ENCODE measurements at places on chromosomes 5 and 9.

DNA sequence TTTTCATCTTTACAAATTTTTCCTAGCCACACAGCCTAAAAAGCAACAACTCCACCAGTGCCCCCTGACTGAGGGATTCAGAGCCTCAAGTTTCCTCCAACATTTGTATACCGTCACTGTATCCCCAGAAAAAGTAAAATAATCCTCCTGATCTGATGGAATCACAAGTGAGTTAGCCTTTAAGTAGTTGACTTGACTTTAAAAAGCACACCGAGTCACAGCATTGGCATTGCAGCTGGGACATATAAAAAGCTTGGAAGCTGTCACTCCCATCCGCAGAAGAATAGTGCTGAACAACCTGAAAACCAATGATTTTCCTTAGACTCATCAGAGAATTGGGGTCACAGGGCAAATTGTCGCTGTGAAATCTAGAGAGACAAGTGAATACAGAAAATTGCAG lies 41.6 kb upstream of the FBN2 start:
- DNase-seq, result peak; percentile 31

DNA sequence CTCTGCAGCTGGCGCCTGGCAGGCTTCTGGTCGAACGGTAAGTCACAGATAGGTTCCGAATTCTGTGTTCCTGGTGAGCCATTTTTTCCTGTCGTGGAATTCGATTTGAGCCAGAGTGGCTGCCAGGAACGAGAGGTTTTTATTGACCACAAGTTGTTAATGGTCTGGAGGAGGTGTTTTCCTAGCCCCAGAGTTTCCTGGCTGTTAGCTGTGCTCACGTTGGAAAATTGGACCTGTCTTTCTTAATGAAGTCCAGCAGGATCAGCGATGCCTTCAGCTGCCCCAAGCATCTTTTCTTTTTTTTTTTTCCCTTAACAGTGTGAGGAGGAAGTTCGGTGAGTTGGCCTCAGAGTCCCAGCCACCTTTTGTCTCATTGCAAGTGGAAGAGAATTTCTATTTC lies 62.9 kb downstream of the COL5A1 start:
- DNase-seq, result no peak

DNA sequence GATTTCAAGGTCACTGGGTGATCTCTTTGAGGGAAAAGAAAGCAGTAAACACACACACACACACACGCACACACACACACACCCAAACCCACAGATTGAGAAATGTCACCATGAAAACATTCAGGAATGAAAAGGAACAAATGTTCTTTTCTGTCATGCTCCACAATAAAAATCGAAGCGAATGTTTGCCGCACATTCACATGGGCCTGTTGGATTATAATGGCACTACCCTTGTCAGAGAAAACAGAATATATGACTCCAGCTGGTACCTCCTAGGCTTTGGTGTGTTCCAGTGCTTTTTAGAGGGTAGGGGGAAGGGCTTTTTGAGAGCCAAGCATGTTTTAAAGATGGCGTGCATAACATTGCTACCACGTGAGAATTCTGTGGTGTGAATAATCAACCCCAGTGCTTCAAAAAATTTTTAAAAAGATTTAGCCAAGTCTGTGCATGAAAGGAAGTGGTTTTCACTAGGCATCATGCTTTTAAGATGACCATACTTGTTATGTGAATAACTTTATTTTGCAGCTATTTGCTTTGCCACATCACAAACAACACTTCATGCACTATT lies 120.8 kb upstream of the ZNF608 start:
- DNase-seq, result peak; percentile 37

- peak; percentile 60 for DNase-seq
Observed at GRCh38 chr9:133351908-133352634, 4.1 kb downstream of the RPL7A start.

- DNase-seq, result no peak
Observed at GRCh38 chr5:72540759-72541438, 33.7 kb upstream of the ZNF366 start.

DNA sequence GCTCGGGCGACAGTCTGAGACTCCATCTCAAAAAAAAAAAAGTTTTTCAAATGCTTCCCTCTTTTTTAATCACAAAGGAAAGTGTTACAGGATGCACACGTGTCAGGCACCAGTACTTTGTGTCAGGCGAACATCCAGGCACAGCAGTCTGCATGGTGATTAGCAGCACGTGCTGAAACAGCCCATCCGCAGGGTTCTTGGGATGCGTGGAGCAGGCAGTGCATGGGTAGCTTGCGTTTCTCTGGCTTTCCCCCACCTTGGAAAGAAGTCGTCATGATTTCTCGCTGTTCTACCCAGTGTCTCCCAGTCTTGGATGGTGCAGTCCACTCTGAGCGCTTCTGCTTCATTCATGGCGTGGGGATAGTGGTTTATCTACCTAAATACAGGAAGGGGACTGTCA lies 35.4 kb downstream of the GPR107 start:
- no peak for DNase-seq

- peak; percentile 72 for DNase-seq
Observed at GRCh38 chr5:64958757-64959391, 190.1 kb downstream of the CWC27 start.

All from IMR-90 (cell line).